ENCODE measurements at places on chromosomes 1 and 21.

GRCh38 chr1:200890027-200890426 is 4.7 kb upstream of the INAVA start:
- DNase-seq = no peak

DNA sequence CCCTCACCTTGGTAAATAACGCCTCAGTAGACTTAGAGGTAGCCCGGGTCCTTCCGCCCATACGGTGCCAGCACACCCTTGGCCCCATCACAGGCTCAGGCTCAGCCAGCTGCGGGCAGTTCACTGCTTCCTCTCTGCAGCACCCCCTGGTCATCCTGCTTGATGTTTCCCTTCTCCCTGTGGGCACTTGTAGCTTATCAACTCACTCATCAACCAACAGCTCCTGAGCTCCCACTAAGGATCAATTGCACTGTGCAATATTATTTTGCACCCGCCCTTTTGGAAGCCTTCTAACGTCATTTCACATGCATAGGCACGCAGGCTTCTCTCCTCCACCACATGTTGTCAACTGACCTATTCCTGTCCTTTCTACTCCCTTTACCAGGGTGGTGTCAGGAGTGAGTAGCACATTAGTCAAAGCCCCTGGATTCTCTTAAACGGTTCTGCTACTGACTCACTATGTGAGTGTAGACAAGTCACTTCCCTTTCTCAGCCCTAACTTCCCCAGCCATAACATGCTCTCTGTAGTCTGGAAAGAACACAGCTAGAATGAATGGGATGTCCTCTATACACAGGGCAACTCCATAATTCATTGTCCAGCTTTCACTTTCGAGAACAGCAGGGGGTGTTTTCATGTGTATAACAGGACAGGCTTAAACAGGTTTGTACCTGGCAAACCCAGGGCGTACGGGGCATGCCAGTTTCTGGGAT is 47.1 kb upstream of the IRF2BP2 start:
- DNase-seq = no peak

- no peak for DNase-seq
These were observed 542.5 kb upstream of the PKN2 start for GRCh38 chr1:88141499-88142074.

- DNase-seq = no peak
These were observed 203.2 kb upstream of the BEND5 start for GRCh38 chr1:48979940-48980339.

GRCh38 chr1:44941424-44942324 is 44.7 kb downstream of the EIF2B3 start:
- no peak for DNase-seq

DNA sequence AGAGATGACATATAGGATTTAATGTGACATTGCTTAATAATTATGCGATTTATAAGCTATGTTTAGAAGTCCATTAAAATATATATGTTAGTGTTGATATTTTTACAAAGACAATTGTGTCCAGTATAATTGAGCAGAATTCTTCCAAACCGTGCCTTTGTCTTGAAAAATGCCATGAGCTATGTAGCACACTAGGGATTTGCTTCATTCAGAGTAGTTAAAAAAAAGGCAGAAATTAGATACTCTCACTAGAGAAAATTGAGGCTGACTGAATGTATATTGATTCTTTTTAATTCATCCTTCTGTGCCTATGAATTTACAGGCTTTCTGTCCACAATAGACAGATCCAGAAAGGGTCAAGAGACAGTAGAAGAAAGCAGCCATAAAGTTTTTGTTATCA is 429.0 kb downstream of the NEGR1 start:
- no peak for DNase-seq

DNA sequence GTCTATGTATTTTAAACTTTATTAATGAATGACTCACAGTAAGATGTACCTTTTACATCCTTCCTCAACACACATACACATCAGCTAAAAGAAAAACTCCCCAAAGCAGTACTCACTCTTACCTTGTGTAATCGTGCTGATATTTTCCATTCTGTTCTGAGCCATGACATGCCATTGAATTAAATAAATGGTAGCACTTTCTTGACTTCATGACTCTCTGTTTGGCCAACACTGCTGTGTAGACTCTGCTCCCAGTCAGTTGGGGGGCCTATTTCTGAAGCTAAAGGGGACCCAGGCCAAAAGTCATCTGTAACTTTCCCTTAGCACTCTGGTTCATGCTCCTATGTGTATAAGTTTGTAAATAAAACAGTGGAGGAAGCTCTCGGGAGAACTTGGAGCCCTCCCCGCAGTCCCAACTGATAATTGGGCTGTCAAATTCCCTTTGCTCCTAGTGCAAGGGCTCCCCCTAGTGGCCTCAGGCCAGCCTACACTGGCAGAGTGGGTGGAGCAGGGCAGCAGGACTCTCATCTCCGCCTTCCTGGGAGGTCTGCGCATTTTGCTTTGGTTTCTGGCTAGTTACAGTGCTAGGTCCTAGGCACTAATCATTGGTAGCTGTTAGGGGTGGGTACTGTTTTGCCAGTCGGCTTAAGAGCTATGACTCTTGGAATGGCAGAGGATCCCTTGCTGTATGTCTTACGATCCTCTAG is 1.7 kb upstream of the FYB2 start:
- no peak for DNase-seq

DNA sequence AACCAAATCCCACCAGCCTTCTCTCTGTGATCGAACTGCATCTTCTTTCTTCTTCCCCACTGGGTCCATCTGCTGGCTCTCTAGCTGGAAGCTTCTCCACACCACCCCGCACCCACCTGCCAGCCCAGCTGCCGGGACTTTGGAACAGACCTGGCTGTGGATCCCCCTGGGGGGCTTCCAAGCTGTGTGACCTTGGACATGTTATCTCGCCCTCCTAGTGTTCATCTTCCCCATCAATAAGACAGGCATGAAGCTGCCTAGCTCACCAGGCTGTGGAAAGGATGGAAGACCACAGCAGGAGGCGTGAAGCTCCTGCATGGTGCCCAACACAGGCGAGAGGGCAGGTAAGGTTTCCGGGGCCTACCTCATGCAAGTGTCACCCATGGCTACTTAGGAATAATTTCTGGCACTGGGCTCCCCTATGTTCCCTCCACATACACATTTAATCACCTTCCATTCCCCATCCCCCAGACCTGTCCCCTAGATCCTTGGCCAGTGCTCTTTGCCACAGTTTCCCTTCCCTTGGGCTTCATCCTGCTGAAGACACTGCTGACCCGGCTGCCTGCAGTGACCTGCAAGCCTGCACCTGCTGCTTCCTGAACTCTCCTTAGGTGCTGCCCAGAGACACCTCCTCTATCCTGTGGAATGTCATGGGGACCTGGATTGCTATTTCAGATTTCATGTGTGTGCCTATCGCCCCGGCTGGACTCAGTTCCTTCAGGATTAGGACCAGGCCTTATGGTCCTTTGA is 13.2 kb upstream of the C2CD2 start:
- no peak for DNase-seq

DNA sequence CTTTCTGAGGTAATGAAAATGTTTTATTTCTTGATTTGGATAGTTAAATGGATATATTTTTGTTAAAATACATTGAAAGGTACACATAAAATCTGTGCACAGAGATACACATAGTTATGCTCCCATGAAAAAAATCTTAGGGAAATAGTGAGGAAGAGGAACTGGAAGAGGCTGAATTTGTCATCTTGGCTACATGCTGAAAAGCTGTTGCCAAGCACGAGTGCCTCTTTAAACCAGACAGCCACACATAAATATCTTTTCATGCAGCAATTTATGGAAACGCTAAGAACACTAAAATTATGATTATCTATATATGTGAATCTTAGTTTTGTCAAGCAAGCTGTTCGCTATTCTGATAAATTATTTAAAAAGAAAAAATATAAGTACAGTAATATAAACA is 12.8 kb upstream of the ADAR start:
- DNase-seq = no peak

DNA sequence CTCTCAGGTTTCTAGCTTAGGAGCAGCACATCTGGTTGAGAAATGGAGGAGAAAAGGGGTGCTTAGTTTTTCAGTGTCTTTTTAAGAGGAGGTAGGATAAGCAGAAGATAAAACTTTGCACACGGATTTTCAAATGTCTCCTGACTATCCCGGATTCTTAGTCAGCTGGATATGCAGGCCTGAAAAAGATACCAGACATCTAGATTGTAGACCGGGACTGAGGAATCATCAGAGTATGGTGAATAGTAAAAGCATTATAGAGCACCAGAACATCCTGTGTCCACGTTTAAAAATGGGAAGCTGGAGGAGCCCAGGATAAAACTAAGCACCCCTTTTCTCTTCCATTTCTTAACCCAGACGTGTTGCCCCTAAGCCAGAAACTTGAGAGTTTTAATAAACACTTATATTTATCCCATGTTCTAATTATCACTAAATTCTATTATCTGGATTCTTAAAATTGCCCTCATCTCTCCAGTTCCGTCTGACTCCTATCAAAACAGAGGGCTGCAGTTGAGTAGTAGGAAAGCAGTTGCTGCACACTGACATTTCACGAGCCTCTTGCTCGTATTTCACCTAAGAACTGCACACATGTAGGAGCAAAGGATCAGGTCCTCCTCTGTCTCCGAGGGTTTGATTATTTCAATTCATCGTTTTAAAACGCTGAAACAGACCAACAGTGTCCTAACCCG is 609 bp downstream of the PIGK start:
- no peak for DNase-seq

GRCh38 chr21:34892209-34892608 is 156.9 kb downstream of the RUNX1 start:
- no peak for DNase-seq

DNA sequence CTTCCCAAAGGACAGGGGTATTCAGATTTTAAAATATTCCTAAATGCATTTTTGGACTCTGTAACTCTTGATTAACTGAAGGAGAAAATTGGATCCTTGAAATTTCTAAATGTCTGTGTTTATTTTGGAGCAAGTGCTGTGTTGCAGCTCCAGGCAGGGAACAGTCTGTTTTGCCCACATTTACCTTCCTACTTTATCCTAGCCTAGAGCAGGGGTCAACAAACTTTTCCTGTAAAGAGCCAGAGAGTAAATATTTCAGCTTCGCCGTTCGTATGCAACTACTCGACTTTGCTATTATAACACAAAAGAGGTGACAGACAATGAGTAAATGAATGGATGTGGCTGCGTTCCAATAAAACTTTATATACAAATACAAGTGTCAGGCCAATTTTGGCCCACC is 402.2 kb downstream of the GPATCH2 start:
- DNase-seq = no peak

DNA sequence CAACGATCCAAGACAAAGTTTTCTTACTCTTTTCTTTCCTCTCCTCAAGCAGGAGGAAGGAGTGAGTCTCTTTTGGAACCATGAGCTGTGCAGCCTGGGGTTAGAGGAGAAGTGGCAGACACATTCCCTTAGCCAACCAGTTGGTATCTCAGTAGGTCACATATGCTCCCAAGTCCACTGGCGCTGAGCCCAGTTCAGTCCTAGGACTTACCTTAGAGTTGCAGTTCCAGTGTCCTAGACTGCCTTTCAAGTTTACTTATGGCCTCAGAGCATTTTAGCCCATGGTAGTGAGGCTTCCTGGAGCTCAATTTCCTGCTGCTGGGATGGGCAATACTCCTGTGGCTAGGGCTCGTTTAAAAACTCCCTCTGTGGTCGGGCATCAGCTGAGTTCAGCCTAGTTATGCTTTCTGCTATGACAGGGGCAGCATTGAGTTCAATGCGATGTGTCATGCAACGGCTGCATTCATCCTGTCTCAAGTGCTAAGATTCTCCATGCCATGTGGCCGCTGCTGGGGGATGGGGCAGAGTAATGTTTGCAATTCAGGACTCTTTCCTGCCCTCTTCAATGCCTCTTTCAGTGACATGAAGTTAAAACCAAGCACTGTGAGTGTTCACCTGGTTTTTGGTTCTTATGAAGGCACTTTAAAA is 103.8 kb downstream of the LRRC7 start:
- DNase-seq = no peak

DNA sequence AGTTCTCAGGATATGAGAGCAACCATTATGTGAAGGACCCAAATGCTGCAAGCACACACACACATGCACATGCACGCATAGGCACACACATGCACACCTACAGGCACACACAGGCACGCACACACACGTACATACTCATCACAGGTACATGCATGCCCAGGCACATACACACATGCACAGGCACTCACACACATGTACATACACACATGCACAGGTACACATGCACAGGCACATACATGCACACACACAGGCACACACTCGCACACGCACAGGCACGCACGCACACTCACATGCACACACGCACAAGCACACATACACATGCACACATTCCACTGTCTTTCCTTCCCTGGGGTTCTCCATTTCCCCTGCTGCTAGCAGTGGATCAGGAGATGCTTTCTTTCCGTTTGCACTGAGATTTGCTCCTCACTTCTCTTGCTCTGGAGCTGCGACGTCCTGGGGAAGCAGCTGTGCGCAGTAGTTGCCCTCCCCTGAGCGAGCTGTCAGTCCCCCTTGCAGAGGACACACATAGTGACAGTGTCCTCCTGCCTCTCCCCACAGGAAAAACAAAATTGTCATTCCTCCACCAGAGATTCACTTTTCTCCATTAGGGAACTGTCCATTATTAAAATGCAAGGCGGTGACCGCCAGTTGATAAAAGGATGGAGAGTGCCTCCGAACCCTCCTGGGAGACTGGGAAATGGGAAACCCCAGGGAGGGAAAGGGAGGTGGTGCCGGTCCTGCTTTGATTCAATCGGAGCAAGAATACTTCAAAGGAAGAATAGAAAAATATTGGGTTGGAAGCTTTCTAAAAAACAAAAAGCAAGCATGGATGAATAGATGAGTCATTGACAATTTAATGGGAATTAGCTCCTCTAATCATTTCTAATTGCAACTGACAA is 69.5 kb downstream of the WDR4 start:
- DNase-seq = no peak

DNA sequence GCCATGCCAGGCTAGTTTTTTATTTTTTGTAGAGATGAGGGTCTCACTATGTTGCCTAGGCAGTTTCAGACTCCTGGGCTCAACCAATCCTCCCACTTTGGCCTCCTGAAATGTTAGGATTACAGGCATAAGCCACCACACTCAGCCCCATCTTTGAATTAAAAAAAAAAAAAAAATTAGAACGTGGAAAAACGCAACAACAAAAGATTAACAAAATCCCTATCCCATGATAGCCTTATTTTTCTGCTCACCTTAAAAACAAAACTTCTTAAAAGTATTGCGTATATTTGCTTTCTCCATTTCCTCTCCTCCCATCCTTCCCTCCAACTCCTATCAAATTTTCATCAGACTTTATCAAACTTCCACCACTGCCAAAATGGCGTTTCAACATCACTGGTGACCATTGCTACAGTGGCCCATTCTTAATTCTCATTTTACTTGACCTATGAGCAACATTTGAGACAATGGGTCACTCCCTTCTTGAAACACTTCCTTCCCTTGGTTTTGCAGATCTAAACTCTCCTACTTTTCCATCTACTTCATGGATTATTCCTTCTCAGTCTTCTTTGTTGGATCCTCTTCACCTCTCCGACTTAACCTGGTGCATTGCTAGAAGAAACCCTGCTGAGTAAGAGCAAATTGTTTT is 579 bp upstream of the ZNF684 start:
- DNase-seq = no peak

DNA sequence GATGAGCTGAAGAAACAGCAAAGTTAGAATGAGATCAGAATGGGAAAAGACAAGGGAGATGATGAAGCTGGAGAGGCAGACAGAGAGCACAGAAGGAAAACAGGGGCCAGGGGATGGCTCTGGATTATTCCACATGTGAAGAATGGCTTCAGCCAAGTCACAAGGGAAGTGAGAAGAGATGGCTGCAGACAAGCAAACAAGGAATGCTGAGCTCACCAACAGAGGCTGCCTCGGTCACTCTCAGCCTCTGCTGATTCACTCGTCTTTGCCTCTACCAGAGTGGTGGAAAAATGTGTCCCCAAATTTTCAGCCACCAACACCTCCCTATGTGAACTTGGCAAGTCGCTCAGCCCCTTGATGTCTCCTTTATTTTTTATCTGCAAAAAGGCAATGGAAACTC is 46.7 kb downstream of the TRABD2B start:
- no peak for DNase-seq
